BJ (cell line): ENCODE measurements at places on chromosomes 11 and 22.

GRCh38 chr22:33599596-33599995 lies 320.7 kb downstream of the LARGE1 start:
- no peak for DNase-seq

DNA sequence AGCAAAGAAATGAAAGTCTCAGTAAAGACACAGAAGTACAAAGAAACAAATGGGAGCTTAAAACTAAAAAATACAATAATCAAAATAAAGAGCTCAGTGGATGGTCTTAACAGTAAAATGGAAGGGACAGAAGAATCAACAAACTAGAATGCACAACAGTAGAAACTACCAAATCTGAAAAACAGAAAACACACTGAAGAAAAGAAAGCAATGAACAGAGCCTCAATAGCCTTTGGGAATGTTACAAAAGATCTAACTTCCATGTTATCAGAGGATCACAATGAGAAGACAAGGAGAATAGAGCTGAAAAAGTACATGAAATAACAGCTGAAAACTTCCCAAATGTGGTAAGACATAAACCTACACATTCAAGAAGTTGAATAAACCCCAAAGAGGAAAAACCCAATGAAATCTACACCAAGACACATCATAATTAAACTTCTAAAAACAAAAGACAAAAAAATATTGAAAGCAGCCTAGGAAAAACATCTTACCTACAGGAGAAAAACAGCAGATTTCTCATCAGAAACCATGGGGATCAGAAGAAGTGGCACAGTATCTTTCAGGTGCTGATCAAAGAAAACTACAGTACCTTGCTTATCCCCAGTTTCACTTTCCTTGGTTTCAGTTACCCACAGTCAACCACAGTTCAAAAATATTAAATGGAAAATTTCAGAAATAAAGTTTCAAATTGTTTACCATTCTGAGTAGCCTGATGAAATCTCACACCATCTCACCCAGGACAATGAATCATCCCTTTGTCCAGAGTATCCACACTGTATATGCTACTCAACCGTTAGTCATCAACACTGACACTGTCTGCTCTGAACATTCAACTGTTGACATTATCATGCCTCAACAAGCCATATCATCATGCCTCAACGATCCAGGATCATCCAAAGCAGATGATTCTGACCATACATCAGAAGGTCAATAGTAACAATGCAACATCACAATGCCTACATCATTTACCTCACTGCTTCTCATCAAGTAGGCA lies 22.2 kb downstream of the RRAS2 start:
- peak; percentile 49 for DNase-seq

DNA sequence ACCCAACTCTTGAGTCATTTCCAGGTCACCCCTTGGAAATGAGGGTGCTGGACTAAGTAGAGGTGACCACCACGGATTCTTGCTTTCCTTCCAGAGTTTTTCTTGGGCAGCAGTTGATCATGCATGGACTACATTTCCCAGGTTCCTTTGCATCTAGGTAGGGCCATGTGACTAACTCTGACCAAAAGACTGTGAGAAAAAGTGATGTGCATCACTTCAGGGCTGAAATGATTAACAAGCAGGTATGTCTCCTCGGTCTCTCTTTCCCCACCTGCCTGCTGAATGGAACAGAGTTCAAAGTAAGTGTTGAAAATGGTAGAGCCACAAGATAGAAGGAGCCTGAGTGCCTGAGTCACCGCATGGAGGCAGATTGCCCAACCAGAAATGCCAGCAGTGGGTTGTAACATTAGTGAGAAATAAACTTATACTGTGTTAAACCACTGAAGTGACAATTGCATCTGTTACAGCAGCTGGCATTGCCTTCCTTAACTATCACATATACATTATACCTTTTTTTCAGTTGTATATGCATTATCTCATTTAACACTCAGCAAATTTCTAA lies 113.5 kb downstream of the MN1 start:
- no peak for DNase-seq

DNA sequence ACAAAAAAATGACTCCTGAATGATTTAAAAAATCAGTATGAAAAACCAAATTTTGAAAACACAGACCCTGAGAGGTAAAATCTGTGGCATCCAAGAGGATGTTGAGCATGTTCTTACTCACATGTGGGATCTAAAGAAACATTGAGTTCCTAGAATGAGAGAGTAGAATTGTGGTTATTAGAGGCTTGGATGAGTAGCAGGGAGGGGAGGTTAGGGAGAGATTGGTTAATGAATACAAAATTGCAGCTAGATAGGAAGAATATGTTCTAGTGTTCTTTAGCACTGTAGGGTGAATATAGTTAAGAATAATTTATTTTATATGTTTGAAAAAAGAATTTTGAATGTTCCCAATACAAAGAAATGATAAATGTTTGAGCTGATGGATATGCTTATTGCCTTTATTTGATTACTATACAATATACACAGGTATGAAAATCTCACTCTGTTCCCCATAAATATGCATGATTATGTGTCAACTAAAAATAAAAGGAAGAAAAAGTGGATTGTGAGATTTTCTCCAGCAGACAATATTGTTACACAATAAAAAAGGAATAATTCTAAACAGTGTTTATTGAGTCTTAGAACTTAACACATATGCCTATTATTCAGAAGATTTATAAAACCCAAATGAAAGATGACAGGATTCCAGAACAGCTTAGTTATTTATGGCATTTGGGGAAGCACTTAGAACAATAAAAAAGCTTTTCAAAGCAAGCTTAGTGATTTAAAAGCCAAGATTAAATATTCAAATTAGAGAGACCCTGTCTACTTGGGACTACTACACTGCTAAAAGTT lies 28.7 kb downstream of the MS4A2 start:
- DNase-seq: no peak

- DNase-seq: no peak
These were observed 4.4 kb downstream of the TMEM258 start for GRCh38 chr11:61787928-61788491.

DNA sequence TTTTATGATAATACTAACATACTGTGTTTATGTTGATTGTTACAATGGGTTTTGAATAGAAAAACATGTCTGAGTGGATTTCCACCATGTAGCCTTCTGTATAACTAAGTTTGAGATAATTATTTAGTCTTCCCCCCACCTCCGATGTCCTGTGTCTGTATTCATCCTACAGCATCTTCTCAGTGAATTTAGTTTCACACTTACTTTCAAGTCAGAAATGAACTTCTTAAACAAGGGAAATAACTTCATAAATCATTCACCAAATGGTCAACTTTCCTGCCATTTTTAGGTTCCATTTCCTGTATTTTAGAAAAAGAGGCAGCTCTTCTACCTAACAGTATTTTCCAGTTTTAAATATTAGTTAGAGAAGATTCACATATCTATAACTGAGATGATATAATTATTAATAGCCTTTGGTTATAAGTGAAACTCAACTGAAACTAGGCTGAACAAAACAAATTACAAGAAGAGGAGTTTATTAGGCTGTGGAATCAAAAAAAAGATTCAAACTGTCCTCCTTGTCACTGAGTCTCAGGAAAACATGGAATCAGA lies 3.5 kb downstream of the OR51B5 start:
- no peak for DNase-seq

- no peak for DNase-seq
These were observed 4274.9 kb upstream of the OR11H1 start for GRCh38 chr22:11253000-11253511.

GRCh38 chr11:106091480-106092123 lies 14.1 kb downstream of the AASDHPPT start:
- DNase-seq: no peak

DNA sequence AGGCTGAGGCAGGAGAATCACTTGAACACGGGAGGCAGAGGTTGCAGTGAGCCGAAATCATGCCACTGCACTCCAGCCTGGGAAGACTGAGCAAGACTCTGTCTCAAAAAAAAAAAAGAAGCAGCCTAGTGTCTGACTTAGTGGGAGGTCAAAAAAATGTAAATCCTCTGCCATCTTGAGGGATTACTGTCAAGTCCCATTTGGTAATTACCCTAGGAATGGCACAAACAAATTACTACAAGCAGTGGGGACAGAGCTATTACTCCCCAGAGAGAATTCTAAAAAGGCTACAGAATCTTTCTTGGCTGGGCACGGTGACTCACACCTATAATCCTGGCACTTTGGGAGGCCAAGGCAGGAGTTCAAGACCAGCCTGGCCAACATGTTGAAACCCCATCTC lies 3.8 kb downstream of the SERPING1 start:
- DNase-seq: no peak

DNA sequence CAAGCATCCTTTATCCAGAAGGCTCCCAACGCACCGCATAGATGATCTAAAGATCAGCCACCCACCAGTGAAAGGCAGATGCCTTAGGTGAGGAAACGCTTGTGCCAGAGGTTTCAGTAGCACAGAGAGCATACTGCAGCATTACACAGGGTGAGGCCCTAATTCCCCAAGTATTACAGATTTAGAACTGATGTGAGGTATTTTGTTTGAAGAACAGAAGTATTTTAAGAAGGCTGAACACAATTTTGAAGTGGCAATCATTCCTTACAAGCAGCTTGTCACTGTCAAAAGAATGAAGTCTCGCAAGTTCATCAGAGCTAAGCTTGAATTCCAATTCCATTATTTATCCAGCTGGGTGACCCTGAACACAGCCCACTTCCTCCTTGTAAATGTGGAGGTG lies 70.0 kb upstream of the FAT3 start:
- DNase-seq: no peak

- DNase-seq: no peak
These were observed 400.4 kb downstream of the NTM start for GRCh38 chr11:131770801-131771200.

DNA sequence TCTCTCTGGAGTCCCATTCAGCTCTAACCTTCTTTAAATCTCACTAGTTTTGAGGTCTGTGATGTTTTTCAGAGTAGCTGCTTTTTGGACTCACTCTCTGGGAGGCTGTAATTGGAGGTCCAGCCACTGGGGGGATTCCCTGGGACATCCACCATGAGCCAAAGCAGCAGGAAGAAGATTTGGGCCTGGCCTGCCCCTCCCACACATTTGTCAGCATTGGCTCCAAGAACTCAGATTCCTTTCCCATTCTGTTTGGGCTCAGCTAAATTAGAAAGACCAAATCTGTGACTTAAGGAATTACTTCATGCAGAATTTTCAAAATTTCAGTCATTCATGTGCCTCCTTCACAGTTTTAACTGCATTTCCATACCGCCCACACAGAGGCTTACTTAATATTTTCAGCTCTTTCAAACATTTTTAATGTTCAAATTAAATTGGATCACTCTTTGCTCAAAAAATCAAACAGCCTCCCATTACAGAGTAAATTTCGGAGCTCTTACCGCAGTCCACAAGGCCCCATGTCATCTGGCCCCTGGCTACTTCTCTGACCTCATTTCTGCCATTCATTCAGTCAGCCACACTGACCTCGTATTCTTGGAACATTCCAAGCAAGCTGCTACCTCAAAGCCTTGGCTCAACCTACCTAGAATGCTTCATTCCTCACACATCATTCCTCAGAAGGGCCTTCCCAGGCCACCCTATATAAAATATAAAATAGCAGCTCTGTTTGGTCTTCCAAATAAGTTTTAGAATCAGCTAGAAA lies 54.5 kb upstream of the RRAS2 start:
- peak; percentile 55 for DNase-seq

DNA sequence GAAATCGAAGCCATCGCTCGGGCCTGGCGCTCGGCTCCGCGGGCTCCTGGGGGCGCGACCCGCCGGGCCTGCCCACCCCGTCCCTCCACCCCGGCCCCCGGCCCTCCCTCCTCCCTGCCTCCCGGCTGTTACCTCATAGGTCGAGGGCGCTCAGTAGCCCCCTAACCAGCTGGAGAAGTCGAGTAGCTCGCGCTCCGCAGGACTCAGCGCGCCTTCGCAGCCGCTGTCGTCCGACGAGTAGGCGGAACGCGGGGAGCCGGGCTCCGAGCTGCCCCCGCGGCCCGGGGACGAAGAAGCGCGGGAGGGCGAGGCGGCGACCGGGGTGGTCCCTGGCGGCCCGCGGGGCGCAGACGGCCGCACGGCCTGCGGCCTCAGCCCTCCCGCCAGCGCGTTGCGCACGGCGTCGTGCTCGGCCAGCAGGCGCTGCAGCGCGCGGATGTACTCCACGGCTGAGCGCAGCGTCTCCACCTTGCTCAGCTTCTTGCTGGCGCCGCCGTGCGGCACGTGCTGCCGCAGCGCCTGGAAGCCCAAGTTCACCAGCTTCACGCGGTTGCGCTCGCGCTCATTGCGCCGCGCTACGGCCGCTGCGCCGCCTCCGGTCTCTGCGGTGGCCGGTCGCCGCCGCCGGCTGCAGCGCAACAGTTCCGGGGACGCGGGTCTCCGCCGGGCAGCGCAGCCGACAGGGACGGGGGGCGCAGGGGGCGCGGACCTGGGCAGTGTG lies 627 bp downstream of the ASCL2 start:
- no peak for DNase-seq

- no peak for DNase-seq
These were observed 7.7 kb downstream of the CCDC73 start for GRCh38 chr11:32786811-32787210.

DNA sequence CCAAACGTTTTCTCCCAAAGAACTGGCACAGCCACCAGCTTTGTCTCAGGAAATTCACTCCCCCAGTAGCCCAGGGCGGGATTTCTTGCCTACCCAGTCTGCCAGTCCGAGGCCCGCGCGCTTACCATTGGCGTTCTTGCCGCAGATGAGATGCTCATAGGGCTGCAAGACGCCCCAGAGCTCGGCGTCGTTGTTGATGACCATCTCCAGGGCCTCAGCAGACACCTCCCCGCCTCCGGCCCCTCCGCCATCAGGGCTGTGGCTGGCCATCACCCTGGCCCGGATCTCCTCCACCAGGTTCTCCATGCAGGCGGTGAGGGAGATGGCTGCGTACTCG lies 1.3 kb downstream of the ABTB2 start:
- DNase-seq: no peak

GRCh38 chr22:41833369-41834004 lies 582 bp downstream of the SREBF2 start:
- no peak for DNase-seq
